ENCODE measurements at places on chromosomes 7 and 10.

DNA sequence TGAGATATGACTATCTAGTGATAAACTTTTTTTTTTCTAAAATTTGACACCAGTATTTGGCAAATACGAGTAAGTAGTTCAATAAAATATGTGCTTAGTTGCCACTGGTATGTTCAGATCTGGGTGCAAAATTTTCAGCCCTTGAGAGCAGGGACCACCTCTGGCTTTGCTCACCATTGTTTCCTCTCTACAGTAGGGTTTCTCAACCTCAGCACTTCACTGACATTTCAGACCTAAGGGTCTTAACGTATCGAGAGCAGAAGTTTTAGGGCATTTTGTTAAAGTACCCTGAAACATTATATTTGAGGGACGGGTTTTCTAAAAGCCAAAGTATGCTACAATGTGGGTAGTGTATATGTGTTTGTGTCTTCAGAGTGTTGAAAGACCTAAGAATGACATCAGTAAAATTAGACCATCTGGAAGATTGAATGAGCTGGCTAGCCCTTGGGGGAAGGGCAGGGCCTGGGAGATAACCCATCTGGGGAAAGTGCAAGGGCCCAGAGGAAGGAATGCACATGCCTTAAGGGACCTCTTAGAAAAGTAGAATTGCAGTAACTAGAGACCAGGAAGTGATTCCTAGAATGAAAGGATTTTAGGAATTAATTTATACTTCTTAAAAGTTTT is 11.8 kb downstream of the BZW2 start:
- DNase-seq = no peak

GRCh38 chr10:66564287-66564686 is 361.5 kb upstream of the LRRTM3 start:
- DNase-seq = no peak

- DNase-seq = no peak
These were observed 478.2 kb downstream of the GATA3 start for GRCh38 chr10:8532647-8533046.

DNA sequence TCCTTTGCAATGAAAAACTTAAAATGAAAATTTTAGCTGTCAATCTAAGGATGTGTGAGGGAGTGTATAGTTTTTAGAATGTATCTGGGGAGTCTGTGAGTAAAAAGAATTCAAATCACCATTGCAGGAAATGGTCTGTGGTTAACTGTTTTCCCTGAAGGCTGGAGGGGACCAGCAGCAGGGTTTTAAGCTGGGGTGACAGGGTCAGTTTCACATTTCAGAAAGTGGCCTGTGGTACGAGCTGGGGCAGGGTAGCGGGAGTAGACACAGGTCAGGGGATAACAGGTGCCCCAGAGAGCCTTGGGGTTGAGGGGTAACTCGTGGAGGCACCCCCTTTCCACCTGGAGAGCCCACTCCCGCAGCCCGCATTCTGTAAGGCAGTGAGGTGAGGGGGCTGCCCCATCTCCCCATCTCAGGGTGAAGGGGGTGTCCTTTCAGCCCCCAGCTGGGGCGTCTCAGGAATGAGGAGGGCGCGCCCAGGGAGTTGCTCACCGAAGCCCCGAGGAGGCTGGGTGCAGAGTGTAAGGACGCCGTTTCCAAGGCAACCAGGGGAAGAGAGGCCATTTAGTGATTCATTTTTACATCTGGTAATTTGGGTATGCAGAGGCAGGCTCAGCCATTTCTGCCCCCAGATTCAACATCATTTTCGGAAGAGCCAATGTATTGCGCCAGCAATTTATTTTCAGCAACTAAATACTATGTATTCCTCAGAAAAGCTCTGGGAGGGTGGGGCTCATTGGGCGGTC is 168.9 kb downstream of the SLIT1 start:
- DNase-seq = no peak

DNA sequence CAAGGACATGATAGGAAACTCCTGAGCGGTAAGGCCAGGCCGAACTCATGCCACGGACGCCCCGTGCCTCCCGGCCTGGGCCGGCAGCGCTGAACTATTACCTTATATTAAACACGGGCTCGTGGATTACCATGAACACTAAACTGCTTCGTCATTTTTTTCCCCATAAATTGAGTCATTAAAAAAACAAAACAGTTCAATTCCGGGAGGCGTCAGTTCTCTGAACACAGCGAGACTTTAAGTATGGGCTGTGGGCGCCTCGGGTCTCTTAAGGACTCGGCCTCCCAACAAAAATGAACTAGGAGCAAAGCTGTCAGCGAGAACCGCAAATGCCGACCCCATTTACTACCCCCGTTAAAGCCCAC is 519 bp downstream of the PITRM1 start:
- no peak for DNase-seq

GRCh38 chr10:72062382-72062781 is 26.0 kb downstream of the SPOCK2 start:
- no peak for DNase-seq

- DNase-seq = no peak
These were observed 424.4 kb downstream of the GLRX3 start for GRCh38 chr10:130560573-130560972.

DNA sequence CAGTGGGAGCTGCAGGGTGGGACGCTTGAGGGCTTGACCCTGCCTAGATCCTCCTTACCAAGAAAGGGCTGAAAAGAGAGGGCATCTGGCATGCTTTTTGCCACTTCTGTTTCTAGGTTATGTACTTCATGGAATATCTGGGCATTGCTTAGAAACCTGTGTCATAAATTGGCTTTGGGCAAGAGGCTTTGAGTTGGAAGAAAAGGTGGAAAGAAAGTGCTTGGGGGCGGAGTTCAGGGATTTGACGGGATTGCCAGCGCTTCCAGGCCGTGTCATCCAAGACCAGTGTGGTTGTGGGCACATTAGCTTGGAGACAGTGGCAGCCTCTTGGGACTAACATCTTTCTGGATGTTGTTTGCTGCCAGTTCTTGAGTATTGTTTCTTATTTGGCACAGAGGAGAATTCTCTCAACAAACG is 825 bp downstream of the ZNF862 start:
- no peak for DNase-seq

DNA sequence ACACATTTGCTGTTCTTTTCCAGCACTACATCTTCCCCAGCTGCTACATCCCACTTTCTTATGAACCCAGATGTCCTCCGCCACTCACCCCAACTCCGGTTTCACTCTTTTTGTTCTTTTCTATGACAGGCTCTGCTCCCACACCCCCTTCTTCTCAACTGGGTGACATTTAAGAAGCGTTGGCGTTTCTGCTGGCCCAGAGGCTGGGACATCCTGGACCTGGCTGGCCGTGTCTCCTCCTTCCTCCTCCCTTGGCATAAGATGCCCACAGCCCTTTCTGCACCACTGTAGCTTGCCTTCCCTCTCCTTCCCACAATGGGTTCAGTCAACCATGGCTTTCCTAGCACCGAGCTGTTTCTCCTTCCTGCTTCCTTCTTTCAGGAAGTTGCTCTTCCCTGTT is 9.4 kb upstream of the CALML5 start:
- DNase-seq = no peak

DNA sequence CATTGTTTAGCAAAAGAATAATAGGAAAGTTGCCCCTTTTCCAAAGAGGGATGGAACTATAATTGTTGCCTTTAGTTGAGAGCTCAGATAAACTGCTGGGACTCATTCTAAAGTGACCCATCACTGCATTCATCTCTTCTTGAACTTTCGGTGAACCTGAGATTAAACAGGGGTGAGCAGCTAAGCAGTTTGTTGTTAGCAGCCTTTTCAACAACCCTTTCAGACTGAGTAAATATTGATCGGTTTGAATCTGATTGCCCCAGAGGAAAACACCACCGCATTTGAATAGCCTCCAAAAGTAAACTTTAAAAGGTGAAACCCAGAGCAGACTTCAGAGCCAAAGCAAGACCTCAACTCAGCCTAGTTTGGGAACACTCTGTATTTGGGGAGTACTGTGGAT is 4.7 kb downstream of the HOXA1 start:
- no peak for DNase-seq

- DNase-seq = no peak
These were observed 35.0 kb upstream of the ZNF32 start for GRCh38 chr10:43683451-43684291.

DNA sequence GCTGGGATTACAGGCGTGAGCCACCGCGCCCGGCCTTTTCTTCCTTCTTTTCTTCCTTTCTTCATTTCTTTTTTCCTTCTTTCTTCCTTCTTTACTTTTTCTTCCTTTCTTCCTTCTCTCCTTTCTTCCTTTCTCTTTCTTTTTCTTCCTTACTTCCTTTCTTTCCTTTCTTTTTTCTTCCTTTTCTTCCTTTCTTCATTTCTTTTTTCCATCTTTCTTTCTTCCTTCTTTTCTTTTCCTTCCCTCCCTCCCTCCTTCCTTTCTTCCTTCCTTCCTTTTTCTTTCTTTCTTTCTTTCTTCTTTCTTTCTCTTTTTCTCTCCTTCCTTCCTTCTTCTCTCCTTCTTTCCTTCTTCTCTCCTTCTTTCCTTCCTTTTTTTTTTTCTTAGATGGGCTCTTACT is 47.0 kb upstream of the CUX1 start:
- DNase-seq = no peak

GRCh38 chr10:100334762-100335161 is 4.7 kb upstream of the PKD2L1 start:
- DNase-seq = no peak

GRCh38 chr10:93973748-93974445 is 19.8 kb upstream of the PLCE1 start:
- DNase-seq = no peak

DNA sequence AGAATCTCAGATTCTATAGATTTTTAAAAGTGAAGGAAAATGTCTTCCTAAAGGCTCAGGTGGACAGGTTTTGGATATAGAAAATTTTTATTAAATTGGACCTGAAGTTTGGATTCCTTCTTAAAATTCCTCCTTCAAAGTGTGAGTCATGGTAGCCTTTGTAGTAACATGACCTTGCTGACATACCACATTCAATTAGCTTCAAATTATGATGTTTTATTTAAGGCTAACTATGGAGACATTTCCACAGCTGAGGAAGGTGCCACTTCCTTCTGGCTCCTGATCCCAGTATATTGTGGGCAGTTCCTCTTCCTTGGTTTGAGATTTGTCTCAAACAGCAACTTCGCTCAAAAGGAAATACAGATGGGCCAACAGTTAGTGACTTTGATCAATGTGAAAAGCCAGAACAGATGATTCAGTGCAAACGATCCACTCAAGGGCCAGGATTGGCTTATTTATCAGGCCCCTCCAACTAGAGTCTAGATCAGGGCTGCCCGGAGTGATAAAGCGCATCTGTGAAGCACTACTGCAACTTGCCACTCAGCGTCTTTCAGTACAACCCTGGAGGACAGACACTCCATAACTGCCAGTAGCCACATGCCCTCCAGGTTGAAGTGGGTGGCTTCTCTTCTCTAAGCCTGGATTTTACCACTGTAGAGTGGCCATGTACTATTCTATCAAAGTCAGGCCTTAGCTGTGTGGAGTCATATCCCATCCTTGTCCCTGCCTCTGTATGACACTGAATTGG is 573.5 kb downstream of the KIF20B start:
- DNase-seq = no peak

GRCh38 chr10:91797048-91797690 is 1.1 kb upstream of the TNKS2 start:
- no peak for DNase-seq

GRCh38 chr7:7051206-7051877 is 131.0 kb upstream of the C1GALT1 start:
- DNase-seq = peak; percentile 8

- DNase-seq = no peak
These were observed 282.5 kb upstream of the NRP1 start for GRCh38 chr10:33616956-33617355.

GRCh38 chr10:52853704-52854103 is 81.1 kb upstream of the MBL2 start:
- no peak for DNase-seq

- no peak for DNase-seq
These were observed 731 bp upstream of the CRPPA start for GRCh38 chr7:16422103-16422435.

DNA sequence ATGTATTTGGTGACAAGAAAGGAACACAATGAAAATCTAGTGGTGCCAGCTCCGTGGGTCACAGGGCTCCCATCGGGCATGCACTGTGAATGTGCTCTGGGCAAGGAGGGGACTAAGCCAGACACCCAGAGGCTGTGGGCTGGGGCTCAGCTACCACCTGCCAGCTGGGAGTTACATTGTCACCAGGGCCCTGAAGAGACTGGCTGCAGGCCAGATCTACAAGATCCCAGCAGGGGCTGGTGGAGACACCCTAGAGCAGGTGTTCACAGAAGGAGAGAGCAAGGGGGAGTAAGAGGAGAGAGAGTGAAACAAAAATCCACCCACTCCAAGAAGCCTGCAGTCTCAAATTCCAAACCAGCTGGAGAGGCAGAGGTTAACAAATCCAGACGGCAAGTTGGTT is 116.6 kb upstream of the ADCY1 start:
- DNase-seq = no peak

- no peak for DNase-seq
These were observed 6.7 kb upstream of the KLRG2 start for GRCh38 chr7:139490130-139490529.

GRCh38 chr7:2993868-2994267 is 49.8 kb downstream of the CARD11 start:
- DNase-seq = no peak

DNA sequence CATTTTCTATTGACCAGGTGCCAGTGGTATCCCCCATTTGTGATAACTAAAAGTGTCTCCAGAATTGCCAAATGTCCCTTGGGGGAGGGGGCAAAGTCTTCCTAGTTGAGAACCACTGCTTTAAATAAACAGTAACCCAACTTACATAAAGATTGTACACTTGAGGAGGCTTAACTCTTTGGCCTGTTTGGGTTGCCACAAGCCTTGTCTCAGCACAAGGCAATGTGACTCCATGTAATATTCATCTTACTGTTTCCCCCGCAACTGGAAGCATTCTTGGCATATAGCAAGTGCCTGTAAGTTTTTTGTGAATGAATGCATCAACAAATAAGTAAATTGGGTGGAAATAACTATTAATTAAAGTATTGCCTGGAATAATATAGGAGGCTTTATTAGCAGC is 108.3 kb downstream of the ANK3 start:
- DNase-seq = no peak

DNA sequence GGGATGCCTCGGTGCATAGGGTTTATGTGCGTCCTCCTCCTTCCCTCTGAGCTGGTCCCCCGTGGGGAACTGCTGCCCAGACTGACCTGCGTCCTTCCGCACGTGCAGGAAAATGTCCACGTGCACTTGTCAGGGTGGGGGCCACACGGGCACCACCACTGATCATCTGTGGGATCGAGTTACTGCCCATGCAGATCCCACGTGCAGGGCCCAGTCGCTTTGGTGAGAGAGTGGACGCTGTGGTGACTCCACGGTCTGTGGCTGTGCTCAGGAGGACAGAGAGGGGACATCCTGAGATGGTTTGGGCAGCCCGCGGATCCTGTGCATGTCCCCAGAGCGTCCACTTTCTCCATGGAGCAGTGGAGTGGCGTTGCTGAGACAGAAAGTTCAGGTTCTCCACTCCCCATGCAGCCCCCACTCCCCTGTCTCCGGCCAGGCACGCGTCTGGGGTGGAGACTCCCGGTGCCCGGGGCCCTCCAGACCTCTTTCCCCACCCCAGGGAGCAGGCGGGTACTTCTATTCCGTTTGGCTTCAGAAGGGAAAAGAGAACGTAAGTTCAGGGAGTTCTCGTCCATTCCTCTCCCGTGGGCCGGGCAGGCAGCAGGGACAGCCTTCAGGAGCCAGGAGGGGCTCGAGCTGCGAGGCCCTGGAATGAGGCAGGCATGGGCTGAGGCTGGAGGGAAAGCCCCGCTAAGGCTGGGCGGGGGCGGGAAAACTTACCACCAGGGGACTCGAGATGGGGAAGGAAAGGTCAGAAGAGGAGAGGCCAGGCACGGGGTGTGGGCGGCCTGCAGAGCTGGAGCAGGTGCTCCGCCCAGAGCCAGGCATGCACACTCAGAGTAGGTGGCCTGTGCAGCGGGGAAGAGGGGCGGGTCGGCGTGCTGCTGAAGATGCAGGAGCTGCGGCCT is 59.9 kb downstream of the EGFR start:
- DNase-seq = no peak

GRCh38 chr10:132146941-132147915 is 39.5 kb upstream of the DPYSL4 start:
- no peak for DNase-seq
